EH (cell line): ENCODE measurements at places on chromosomes 1 and 21.

GRCh38 chr21:36454093-36454531 lies 25.8 kb downstream of the CLDN14 start:
- no peak for DNase-seq

GRCh38 chr21:24310788-24311187 lies 1296.5 kb downstream of the MRPL39 start:
- DNase-seq: no peak

GRCh38 chr1:153000294-153000693 lies 1.3 kb upstream of the SPRR3 start:
- no peak for DNase-seq

DNA sequence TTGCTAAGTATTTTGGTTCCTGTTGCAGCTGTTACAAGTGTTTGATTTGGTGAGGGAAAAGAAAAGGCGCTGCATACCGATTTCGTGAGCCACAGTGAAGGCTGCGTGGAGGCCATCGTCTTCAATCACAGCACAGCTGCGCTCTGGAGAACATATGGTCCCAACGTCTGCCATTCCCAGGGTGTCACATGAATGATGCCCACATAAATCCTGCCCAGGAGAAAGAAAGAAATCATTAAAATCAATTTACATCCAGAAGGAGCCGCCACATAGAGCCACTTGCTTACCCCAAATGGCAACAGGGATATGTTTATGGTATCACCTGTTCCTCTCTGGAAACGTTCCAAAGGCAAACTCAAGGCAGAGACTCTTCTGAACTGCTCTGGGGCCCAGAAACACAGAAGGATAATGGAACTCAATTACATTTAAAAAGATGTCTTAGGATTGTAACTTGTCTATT lies 12.2 kb downstream of the ADAMTS5 start:
- peak; percentile 29 for DNase-seq

- no peak for DNase-seq
Observed at GRCh38 chr21:45175326-45176095, 101.1 kb downstream of the ADARB1 start.

- no peak for DNase-seq
Observed at GRCh38 chr1:227769936-227770494, 34.8 kb downstream of the SNAP47 start.

GRCh38 chr1:233600488-233600887 lies 13.4 kb upstream of the KCNK1 start:
- no peak for DNase-seq

DNA sequence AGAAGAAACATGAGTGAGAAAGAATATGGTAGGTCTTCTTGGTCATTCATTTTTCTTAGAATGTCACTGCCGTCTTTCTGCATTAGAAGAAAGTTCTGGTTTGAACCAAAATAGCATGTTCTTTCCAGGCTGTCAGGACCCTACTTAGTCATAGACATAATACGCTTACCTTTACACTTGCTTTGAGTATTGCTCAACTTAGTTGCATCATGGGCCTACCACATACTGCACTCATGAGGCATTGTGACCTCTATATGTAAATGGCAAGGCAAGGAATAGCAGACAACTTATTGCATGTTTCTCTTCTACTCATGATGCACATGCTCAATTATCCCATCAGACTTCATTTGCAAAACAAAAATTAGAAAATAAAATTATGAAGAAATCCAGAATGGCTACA lies 415.0 kb downstream of the HLX start:
- DNase-seq: no peak

DNA sequence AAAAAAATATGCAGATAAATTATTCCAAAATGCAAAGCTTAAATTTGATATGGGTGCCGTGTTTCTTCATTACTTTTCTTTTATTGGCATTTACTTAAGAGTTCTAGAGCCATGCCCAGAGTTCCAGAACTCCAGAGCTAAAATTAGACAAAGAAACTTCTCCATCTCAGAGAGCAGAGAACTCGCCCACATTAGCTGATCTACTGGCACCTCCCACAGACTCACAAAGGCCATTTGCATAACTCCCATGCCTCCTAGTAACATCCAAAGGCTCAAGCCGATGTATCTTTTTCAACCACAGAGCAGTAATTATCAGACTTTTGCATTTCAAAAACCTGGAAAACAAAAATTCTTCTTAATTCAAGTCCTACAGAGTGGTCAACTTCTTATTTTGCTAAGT lies 323.8 kb upstream of the ST6GALNAC5 start:
- DNase-seq: no peak

DNA sequence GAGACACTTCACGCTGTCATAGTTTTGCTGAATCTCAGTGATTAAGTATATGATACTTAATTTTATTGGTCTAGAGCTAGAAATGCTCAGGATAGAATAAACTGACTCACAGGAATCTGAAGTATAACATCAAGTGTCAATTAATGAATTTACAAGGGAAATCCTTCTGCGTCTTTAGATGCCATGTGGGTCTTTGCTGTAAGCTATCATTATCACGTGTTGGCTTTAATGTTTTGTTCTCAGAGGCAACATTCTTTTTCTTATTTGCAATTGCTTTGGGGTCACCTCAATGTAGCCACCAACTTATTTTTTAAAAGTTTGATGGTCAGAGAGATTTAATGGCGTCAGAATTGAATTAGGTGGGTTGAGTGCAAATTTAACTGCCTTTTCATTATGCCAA lies 680.1 kb upstream of the PTBP2 start:
- no peak for DNase-seq

- no peak for DNase-seq
Observed at GRCh38 chr1:48036710-48037355, 39.6 kb upstream of the TRABD2B start.

DNA sequence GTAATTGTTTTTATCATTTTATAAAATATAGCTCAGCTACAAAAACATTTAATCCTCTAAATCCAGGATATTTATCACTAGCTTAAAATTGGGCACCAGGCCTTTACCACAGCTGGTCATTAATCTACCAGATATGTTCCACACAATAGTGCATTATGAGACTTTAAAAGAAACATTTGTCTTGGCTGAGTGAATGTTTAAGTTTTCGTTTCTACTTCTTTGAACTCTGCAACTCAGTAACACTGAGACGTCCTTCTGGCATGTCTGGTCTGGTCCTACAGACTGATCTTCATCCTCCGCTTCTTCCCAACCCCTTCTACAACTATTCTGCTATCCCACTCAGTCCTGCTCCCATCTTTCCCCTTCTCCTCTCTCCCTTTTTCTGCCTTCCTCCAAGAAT lies 296.2 kb downstream of the NEGR1 start:
- DNase-seq: no peak

GRCh38 chr1:15727866-15728534 lies 8.1 kb upstream of the SLC25A34 start:
- no peak for DNase-seq

DNA sequence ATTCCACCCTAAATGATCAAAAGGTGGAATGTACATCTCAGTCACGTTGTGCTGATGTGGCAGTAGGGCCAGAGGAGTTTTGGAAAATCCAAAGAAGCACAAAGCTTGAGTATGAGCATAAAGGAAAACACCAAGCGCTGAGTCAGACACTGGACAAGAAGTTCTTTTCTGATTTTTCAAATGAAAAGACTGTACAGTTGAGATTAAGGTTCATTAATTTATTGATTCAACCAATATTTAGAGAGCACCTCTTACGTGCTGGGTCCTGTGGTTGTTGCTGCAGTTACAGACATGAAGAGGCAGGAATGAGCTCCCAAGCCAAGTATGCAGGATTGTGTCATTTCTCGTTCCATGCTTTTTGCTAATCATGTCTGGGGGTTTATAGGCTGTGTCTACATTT lies 28.9 kb upstream of the APP start:
- DNase-seq: peak; percentile 86

GRCh38 chr1:183734543-183735036 lies 70.3 kb upstream of the RGL1 start:
- DNase-seq: peak; percentile 61

DNA sequence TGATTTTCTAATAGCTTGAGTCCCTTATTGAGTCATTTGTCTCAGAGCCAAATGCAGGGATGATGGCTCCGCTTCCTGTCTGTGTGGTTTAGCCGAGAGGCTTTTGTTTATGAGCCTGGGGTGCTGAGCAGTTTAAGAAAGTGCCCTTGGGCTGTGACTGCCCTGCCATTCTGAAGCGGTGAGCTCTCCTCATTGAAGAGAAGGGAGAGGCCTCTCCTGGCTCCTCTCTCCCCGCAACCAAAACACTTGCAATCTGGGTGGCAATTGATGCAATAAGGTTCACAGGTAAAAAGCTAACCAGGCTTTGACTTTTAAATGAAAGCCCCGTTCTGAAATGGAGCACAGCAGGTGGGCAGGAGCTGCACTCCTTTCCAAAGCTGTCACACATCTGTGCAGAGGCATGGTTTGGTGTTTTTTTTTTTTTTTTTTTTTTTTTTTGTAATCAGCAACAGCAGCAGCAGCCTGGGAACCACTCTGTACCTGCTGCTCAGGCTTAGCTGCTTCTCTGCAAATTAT lies 403.7 kb downstream of the SIPA1L2 start:
- peak; percentile 89 for DNase-seq

GRCh38 chr1:201192261-201192788 lies 1.7 kb downstream of the IGFN1 start:
- DNase-seq: peak; percentile 27

- no peak for DNase-seq
Observed at GRCh38 chr1:79726321-79726720, 719.8 kb upstream of the ADGRL4 start.

DNA sequence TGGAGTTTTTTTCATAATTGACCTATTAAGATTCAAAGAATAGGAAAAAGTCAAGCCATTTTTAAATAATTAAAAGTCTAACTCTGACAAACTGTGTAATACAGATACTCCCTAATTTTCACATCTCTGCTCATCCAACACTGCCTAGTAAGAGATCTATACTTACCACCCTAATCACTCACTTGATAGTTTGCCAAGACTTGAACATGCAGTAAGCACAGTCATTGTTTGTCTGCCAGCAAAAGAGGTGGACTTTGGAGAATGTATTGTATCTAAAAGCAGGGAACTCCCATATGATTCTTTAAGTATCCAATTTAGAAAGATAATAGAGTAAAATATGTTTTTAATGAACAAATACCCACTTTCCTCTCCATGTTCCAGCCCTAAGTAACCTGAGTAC lies 15.5 kb downstream of the TMEM59 start:
- no peak for DNase-seq

DNA sequence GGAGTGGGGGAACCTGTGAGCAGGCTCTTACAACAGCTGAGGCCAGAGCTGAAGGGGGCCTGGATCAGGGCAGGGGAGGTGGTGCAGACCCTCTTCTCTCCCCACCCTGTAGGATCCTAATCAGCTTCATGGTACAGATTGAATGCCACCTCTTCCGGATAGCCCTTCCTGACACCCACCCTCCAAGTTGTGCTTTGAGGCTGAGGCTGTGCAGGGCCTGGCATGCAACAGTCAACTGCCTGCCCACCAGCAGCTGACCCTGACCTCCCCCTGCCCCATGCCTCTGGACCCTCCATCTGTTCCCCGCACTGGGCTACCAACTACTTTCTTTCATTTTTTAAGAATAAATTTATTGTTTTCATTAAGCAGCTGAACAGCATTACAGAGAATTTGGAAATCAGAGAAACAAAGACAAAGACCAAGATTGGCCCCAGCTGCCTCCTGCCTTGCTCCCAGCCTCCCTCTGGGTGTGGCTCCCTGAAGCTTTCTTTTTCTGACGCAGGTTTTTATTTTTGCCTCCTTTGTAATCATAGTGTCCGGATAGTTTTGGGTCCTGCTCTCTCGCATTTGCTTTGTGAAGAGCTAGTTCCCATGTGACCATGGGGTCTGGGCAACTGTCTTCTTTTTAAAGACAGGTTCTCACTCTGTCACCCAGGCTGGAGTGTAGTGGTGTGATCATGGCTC lies 12.8 kb downstream of the ZNF362 start:
- DNase-seq: no peak

DNA sequence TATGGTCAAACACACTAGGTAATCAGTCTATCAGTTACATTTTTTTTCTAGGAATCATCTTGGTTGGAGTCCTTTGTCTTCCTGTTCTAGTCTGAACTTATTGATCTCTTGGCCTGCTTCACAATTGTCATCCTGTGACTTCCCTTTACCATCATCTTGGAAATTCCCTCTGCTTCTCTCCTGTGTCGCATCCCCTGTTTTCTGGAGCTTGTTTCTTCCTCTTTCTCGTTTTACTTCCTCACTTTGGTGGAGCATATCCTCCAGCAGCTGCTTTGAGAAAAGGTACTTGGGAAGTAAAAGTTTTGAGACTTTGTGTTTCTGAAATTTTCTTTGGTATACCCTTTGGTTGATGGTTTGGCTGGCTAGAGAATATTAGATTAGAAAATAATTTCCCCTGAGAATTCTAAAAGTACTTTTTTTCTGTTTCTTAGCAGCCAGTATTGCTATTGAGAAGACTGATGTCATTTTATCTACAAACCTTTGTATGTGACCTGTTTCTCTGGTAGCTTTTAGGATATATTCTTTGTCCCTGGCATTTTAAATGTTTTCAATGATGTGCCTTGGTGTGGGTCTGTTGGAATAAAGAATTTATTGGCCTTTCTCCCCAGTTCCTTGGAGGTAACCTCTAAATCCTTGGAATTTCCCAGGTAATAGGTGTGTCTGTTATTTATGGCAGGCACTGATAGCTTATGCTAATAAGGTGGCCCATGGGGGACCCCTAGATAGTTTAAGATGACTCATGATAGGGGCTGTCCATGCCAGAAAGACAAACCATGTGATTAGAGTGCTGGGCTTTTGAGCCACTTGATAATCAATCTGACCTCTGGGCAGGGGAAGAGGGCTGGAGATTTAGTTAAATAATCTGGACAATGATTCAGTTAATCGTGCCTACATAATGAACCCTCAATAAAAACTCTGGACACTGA lies 6.1 kb upstream of the MYCL start:
- DNase-seq: no peak

GRCh38 chr1:227397354-227397978 lies 79.2 kb upstream of the CDC42BPA start:
- DNase-seq: no peak

- no peak for DNase-seq
Observed at GRCh38 chr1:231023150-231023549, 16.9 kb downstream of the FAM89A start.

DNA sequence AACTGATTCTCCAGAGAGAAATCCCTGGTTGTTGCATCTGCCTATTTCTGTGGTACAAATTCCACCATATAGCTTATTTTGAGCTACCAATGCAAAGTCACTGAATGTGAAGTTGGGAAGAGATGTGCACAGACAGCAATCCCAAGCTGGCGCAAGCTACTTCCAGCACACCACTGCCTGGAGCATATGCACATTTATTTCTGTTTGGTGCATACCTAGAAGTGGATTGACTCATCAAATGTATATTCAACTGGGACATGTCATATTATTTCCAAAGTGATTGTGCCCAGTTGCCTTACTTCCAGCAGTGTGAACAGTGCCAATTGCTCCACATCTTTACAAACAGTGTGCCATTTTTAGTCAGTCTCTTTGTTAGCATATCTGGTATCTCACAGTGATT lies 58.2 kb upstream of the PLD5 start:
- no peak for DNase-seq

- peak; percentile 39 for DNase-seq
Observed at GRCh38 chr1:55179177-55179835, 35.9 kb downstream of the USP24 start.

DNA sequence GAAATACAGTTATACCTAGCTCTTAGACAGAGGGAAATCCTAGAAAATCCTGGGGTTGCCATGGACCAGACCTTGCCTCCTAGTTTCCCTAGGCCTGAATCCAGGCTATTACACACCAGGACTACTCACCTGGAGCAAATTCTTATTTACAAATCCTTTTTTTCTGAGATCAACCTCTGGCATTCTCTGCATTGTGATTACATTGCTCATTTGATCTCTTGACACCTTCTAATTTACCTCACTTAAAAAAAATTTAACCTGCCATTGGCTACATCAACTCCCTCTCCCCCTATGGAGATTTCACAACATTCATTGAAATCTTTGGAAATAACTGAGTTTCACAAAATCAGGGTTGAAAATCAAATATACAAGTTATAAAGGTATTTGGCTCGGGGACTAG lies 2.9 kb upstream of the C1orf105 start:
- no peak for DNase-seq
